Thoracic aorta (tissue), 2 donors: ENCODE measurements at places on chromosomes 16 and 17. TPM values are rescaled to one million over a fixed set of nuclear protein-coding genes. Genes with fewer than 3 reads are reported as not detected.

The ABCC6 gene
- 0.41 TPM for total RNA-seq

The SLC5A2 gene
- total RNA-seq = 0.85 TPM

The SLC5A11 gene
- total RNA-seq = 17.7 TPM

The MFAP4 gene
- total RNA-seq = 425 TPM

The SLC5A10 gene
- total RNA-seq = not detected

The SLC12A3 gene
- total RNA-seq = not detected

The PRSS33 gene
- not detected for total RNA-seq

The MMD gene
- 11.1 TPM for total RNA-seq

The CFAP97D1 gene
- total RNA-seq = not detected

The GRB2 gene
- total RNA-seq = 144 TPM

The HS3ST3A1 gene
- total RNA-seq = 1.5 TPM

The TMC8 gene
- total RNA-seq = 5.6 TPM

The USP6 gene
- total RNA-seq = 2.0 TPM

The GEMIN4 gene
- total RNA-seq = 15.4 TPM

The PABPN1L gene
- not detected for total RNA-seq

The CHST5 gene
- not detected for total RNA-seq

The EVI2A gene
- total RNA-seq = 7.6 TPM

The TMC7 gene
- 0.49 TPM for total RNA-seq

The TEKT5 gene
- total RNA-seq = not detected

The ABCC11 gene
- total RNA-seq = not detected

The MYL11 gene
- total RNA-seq = not detected
